Natural killer cell treated with Interleukin-12 subunit alpha and Interleukin-12 subunit beta and Interleukin-15 and Interleukin-18, amount 100 ng/mL, for 72 hours (primary cell): ENCODE measurements at places on chromosomes 3 and 15.

GRCh38 chr3:69628951-69629350, 110.3 kb upstream of the MITF start:
- no peak for DNase-seq

DNA sequence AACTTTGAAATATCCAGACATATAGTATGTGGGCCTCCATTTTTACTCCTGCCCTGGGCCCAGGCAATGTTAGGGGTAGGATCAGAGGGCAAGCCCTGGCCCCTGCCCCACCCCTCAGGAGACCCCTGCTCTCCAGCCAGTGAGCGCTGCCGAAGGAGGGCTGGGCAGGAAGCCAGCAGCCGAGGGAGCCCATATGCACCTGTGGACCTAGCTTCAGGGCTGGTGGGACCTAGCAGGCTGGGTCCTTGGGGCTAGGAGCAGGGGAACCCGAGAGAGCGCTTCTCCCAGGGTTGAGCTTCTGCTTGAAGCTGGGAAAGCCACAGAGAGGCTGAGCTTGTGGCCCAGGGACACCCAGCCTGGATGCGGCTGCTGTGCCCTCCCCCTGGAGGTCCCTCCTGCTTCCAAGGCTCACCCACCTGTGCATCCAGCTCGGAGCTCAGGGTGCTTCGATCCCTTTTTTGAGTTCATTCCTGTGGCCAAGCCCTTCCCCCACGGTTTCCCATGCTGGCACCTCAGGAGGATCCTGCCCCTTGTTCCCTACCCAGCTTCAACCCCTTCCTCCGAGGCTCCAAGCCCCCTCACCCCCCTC, 21.0 kb upstream of the CYP11A1 start:
- no peak for DNase-seq

GRCh38 chr3:134199240-134199639, 51.4 kb downstream of the RYK start:
- DNase-seq: no peak

- DNase-seq: no peak
Measured at GRCh38 chr3:187082758-187083375, 56.4 kb downstream of the RPL39L start.

DNA sequence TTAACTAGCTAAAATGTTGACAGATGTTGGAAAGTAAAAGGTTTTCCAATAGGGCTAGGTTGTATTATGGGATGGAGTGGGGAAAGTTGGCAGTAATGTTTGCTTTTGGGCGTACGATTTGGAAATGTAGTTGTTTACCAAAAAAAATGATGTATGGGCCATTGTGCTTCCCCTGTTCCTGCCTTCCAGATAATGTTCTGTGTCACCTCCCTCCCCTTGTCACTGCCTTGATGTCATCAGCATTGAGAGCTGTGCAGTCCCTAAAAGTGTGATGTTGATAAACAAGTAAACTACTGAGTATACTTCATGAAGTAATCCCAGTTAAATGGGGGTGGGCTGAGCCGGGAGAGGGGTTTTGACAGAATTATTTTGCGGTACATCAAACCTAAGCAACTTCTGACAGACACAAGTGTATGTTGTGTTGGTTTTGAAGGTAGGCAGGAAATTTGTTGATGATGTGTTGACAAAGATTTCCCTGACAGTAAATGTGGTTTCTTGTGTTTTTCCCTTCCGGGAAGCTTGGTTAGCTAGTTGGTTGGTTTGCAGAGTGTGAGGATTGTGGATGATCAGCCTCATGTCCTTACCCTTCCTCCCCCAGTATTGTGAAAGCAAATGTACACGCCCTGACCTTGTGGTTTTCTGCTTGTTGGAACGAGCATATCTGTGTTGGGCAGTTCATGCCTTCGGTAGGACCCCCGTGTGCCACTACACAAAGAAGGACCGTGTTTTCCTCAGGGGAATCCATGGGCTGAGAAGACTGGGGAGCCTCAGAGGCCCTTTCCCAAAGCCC, 87.3 kb downstream of the PGPEP1L start:
- DNase-seq: no peak

DNA sequence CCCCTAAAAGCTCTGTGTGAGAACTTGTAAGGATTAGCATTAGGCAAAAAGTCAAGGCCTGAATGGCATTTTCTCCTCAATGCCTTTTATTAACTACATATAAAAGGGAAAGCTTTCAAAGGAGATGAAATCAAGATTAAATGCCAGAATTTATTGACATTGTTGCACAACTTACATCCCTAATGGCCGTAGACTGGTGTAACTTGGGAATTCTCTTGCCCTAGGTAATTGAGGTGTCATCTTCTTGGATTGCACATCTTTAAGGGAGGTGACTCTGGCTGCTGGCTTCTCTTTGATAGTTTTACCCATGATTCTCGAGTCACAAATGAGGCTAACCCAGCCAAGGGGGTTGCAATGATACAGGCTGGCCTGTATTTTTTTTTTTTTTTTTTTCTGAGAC, 249.1 kb downstream of the TBL1XR1 start:
- DNase-seq: no peak

DNA sequence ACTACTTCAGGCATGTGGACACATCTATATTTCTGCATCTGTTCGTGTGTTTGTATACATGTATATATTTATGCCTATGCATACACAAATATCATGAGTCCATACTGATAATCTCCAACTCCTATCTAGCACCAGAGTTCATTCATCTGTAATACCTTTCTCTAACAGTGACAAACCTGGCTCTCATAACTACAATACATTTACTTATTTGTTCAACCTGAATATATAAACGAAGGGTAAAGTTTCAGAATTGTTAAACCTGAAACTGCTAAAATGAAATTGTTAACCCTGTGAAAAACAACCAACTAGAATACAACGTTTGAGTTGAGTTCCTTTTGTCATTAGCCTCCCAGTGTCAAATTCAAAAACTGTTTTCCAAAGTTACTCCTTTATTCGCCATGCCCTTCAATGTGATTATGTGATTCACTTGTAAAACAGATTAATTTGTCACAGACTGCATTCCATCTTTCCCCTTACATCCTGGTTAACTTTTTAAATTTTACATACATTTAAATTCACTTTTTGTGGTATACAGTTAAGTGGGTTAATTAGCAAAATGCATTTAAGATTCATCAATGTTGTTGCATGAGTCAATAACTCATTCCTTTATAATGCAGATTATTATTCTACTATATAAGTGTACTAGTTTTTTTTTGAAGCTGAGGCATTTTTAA, 58.5 kb downstream of the PIK3R4 start:
- DNase-seq: no peak

GRCh38 chr3:170730071-170730812, 139.8 kb downstream of the RPL22L1 start:
- no peak for DNase-seq

DNA sequence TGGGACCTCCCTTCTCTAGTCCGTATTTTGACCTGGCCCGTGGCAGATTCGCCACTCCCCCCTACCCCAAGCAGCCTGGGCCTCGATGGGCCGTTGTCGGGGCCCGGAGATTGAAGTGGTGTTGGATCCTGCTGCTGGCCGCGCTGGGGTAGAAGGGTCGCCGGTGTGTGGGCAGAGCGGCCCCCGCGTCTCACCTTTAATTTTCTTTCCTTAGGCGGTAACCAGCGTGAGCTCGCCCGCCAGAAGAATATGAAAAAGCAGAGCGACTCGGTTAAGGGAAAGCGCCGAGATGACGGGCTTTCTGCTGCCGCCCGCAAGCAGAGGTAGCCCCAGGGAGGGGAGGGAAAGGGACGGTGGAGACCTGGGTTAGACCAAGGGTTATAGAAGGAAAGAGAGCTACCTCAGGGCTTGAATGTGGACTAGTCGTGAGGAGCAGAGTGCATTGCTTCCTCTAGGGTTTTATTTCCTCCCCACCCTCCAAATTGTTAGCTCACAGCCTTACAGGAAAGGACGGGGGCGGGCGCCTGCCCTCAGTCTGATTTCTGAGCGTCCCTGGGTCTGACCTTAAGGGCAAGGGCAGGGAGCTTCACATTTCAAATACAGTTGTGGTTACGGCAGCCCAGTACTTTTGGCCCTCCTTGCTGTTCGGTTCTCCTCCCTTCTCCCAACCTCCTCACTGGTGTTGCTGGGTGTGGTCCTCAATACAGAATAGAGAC, 799 bp downstream of the SERF2 start:
- no peak for DNase-seq

DNA sequence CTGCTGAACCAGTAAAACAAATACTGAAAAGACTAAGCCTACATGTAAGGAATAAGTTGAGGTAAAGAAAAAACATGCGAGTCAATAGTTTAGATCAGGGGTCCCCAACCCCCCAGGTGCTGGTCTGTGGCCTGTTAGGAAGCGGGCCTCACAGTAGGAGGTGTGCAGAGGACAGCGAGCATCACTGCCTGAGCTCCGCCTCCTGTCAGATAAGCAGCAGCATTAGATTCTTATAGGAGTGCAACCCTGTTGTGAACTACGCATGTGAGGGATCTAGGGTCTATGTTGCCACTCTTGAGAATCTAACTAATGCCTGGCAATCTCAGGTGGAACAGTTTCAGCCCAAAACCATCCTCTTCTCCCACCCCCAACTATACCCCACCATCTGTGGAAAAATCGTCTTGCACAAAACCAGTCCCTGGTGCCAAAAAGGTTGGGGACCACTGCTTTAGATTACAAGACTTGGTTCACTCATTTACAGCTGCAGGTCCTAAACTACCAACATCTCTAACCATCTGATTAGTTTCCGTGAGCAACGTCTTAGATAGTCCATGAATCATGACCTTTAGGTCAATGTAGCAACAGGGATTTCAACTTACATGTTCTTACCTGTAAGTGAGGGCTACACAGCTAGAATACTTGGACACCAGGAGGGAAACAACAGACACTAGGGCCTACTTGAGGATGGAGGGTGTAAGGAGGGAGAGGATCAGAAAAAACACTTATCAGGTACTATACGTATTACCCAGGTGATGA, 66.7 kb downstream of the TRANK1 start:
- DNase-seq: no peak

DNA sequence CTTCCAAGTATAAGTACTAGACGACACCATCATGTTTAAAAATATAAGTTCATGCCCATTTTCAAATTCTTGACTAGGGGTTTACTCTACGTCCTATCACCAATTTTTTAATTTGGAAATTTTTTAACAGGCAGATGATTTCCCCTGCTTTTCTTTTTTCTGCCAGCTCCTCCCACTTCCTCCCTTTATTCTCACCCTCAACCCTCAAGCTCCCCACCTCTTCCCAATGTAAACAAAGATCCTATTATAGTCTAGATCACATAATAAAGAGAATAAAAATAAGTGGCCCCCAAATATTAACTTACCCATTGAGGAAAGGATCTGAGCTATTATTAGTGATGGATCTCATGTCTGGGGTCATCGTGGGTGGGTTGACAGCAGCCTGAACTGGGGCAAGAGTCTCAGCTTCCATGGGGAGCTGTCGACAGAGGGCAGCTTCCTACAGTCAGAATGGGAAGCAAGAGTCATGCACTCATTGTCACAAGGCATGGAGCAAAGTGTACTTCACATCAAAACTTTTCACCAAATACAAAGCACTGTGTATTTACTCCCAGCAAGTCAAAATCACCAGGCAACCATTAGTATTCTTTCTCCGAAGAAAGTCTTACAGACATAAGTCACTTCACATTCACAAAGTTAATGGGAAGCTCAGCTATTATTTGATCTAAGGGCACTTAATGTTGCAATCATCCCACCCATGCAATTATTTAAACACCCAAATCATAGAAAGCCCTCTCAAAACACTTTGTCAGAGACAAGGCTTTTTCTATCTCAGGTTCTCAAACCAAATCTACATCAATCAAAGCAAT, 53.2 kb downstream of the TM4SF4 start:
- DNase-seq: no peak

DNA sequence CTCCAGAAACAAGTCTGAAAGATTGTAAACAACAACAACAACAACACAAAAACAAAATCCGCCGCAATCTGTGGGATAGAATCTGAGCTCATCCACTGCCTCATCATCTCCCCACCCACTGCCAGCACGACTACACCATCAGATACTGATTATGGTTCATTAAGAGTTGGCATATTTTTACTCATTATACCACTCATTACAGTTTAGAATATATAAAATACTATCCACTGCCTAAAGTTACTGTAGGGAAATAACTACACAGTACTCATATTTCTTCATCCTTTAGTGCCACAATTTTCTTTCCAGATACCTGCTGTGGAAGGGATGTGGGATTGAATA, 152.5 kb upstream of the PEX5L start:
- DNase-seq: no peak

- no peak for DNase-seq
Measured at GRCh38 chr15:83651541-83651940, 2.4 kb upstream of the ADAMTSL3 start.

DNA sequence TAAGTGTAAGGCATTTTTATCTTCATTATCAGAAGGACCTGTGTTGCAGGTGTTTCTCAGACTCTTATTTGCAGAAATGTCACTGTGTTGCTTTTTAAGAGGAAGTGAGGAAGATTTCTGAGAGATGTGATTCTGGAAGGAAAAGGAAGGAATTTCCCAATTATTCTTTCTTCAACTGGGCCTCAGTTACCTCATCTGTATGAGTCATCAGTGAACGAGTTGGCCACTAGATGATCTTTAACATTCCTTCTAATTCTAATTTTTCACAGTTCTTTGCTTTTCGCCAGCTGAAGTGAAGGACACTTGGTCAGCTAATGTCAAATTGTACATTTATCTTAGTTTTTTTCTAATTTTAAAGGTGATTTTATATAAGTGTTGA, 28.9 kb downstream of the CLEC3B start:
- DNase-seq: no peak

- DNase-seq: no peak
Measured at GRCh38 chr3:53775834-53776251, 70.4 kb downstream of the CHDH start.
